Sciatic nerve (tissue), 2 donors: ENCODE measurements at places on chromosomes 5 and 9. TPM values are rescaled to one million over a fixed set of nuclear protein-coding genes. Genes with fewer than 3 reads are reported as not detected.

The ZNF354C gene
- total RNA-seq, result 13.8 TPM

The TIMD4 gene
- not detected for total RNA-seq

The SEMA5A gene
- 109 TPM for total RNA-seq

The SH3TC2 gene
- 59.1 TPM for total RNA-seq

The PAIP1 gene
- 64.1 TPM for total RNA-seq

The SEMA4D gene
- 35.8 TPM for total RNA-seq

The DMGDH gene
- total RNA-seq, result 8.0 TPM

The DMRT2 gene
- 2.4 TPM for total RNA-seq

GRCh38 chr9:115593587-115594091 is 475.7 kb upstream of the TNC start:
- DNase-seq, result no peak

- DNase-seq, result no peak
Observed at GRCh38 chr9:110996436-110997220, 41.6 kb downstream of the LPAR1 start.

DNA sequence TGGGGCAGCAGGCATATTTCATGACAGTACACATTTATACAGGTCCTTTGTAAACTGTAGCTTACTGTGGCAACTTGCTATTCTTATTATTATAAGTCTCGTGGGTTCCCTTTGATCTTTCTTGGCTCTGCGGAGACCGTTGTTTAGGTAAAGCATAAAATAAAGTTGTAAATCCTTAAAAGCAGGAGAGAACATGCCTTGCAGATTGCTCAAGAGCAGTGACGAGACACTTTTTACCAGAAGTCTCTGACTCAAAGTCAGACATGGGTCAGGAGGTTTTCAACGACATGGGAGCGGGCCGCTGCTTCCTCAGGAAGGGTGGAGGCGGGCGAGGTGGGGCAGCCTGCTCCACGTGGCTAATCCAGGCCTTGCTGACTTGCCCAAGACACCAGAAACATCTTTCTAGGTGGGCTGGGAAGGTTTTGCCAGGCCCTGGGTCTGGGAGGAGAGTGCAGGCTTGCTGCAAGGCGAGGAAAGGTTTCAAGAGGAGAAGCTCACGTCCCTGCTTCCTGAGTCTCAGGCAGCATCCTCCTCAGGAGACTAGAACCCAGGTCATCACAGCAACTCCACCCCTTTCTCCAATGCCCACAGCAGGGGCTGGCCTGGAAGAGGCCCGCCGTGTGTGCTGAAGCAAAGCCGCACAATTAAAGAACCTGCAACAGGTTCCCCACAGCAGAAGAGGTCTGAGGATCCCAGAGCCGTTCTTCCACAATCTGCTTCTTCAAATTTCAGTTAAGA is 6.5 kb downstream of the TBC1D2 start:
- DNase-seq, result peak; percentile 74

- no peak for DNase-seq
Observed at GRCh38 chr9:21672140-21672539, 130.3 kb upstream of the MTAP start.

GRCh38 chr5:61333321-61333953 is 1.4 kb downstream of the ZSWIM6 start:
- DNase-seq, result peak; percentile 69

DNA sequence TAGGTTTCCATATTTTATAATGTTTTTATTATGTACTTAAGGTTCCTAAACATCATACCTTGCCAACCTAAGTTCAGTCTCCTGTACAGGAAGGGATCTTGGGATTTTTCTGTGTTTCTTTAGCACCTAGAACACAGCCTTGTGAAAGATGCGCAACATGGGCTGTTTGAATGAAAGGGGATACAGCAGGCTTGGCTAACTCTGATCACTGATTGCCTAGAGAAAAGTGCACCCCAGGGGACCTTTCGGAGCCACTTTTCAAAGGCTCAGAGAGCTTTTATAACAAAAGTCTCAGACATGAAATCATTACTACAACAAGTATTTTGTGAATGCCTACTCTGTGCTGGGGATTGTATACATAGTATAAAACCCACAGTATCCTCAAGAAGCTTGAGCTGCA is 261.6 kb downstream of the BNC2 start:
- DNase-seq, result no peak

- DNase-seq, result no peak
Observed at GRCh38 chr5:170809551-170809950, 26.0 kb downstream of the GABRP start.

DNA sequence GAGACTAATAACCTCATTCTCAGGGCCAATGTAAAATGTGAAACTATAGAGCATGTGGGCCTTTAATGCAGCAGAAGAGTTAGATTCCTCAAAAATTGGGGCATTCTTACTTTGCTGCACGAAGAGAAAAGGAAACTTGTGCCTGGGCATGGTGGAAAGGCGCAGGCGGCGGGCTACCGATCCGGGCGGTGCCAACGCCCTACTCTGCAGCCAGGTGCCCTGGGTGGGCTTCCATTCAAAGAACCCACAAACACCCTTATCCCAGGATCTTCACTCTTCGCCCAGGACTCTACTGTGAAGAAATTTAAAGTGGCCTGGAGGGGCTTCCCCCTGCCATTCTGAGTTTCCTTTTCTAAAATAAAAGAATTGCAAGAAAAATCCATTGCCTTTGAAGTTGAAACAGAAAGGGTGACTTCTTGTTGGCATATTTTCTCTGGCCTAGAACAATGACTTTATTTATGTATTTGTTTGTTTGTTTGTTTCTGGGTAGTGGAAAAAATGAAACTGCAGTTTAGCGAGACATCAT is 124.9 kb downstream of the TMEM161B start:
- DNase-seq, result no peak

DNA sequence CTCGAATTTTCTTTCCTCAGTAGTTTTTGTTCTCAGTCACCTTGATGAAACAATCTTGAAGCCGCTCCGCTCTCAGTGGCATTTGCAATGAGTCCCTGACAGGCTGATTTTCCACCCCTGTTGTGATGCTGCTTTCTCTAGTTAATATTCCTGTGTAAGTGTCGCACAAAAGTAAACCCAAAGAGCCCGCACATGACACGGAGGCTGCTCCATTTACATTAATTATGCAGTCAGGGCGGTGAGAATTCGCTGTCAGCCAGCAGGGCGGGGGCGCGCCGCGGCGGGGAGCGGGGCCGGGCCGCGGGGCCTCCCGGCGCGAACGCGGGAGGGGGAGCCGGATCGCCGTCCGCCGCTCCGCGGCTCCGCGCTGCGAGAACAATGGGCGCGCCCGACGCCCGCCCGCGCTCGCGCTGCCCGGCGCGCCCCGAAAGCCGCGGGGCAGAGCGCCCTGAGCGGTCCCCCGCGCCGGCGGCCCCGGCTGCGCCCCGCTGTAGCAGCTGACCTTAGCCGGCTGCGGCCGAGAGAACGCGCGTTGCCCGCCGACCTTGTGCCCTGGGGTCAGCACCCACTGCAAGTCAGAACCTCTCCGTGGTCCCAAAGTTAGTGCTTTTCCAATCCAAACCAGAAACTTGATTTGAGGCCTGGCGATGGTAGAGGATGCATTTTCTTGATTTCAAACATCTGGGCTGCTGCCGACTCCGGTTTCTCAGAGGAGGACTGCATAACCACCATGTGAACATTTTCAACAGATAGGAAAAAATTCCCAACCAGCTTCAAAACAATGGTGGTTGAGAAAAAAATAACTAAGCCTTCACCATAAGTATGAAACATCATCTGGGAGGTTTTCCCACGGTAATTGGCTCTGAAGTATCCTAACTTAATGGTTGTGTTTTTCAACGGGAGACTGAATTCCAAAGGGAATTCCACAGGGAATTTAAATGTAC is 142.6 kb downstream of the PBX3 start:
- peak; percentile 60 for DNase-seq

DNA sequence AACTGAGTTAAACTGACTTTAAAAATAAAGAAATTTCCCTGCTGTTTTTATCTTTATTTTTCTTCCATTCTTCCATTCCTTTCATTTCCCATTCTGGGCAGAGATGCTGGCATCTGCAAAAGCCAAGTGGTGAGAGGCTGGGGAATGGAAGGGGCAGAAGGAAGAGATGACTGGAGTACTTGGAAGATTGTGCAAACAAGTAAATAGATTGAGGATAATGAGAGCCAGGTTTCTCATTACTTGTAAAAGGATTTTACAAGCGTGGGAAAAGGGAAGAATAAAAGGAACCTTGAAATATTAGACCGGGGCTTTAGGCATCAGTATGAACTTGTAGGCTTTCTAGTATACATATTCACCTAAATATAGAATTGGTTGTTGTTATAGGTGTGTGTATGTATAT is 341.2 kb downstream of the CAAP1 start:
- DNase-seq, result no peak

DNA sequence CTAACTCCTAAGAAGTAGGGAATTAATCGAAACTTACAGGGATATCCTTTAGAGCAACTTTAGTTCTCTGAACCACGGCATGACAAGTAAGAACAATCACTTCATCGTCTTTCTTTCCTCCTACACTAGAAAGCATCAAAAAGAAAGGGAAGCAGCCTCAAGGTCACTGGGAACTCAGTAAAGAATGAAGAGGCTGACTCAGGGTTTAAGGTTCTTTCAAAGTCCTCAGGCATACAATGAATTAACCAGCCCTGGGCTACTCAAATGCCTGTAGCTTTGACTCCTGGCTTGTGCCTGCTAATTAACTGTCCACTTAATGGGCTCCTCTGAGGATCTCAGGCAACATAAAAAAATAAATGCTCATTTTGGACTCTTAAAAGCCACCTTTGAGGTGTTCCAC is 102.0 kb downstream of the TRIM32 start:
- DNase-seq, result no peak

GRCh38 chr5:65832603-65833228 is 93.7 kb upstream of the ERBIN start:
- DNase-seq, result no peak

GRCh38 chr5:169811680-169812079 is 168.6 kb downstream of the INSYN2B start:
- no peak for DNase-seq

- DNase-seq, result no peak
Observed at GRCh38 chr5:9924614-9925013, 294.5 kb upstream of the TAS2R1 start.

DNA sequence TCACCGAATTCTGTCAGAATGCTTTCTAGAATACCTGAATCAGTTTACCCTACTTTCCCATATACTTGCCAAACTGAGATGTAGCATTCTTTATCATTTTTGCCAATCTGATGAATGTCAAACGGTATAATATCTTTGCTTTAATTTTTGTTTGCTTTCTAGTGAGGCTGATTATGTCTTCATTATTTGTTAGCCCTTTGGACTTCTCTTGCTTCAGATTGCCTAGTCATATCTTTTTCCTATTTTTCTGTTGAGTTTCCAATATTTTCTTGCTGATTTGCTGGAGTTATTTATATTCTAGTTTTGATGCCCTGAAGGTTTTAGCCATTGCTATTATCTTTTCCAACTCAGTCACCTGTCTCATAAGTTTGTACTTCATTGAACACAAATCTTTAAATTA is 40.3 kb upstream of the GPBP1 start:
- DNase-seq, result no peak

DNA sequence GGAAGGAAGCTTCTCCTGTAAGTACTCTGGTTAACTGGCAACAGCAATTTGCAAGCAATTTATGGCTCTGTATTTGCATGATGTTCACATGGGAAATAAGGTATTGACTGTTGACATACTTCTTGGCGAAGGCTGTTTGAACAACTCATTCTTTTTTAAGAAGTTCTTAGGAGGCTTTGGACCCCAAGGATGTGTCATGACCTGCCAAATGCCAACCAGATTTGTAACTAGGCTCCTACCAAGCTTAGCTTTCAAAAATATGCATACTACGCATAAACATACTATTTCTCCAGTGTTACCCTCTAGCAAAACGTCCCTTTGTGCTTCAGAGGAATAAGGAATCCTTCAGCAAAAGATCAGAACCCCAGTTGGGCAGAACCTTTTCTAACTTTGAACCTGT is 165.2 kb upstream of the MSX2 start:
- no peak for DNase-seq

DNA sequence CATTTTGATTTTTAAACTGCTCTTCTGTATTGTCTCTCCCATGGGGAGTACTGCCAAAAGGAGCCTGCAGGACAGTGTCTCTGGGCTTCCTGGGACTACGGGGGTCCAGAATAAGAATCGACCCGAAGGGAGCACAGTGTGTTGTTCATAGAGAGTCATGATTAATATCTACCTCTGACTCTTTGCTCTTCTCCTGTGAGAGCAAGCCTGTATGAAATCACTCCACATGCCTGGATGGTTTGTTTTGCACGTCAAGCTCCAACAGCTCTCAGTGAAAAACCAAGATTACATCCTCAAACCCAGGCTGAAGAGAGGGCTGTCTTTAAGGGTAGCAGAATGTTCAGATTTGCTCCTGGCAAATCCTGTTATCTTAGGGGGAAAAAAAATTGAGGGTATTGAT is 1860.0 kb upstream of the WWC1 start:
- no peak for DNase-seq

GRCh38 chr9:128688501-128689292 is at the start of gene SET:
Gene SET, plus strand, starts transcription at chr9:128689222. Its CDS starts 361 bp downstream, at chr9:128689583.
- peak; percentile 96 for DNase-seq

DNA sequence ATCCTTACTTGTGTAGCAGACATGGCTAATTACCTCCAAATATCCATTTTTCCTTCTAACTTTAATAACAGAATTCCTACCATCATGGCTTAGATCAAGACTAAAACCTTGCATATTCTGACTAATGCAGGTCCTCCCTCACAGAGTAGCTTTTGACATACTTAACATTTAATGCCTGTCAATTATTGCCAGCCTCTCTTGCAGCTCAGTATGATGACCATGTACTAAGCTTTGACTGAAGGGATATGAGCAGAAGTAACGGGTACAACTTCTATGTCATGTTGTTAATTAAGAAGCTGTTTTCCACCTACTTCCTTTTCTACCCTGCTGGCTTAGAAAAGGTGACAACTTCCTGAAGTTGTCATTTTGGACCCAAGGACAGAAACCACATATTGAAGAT is 533.4 kb downstream of the PSAT1 start:
- no peak for DNase-seq

GRCh38 chr5:134932508-134932907 is 27.6 kb downstream of the PCBD2 start:
- DNase-seq, result no peak

DNA sequence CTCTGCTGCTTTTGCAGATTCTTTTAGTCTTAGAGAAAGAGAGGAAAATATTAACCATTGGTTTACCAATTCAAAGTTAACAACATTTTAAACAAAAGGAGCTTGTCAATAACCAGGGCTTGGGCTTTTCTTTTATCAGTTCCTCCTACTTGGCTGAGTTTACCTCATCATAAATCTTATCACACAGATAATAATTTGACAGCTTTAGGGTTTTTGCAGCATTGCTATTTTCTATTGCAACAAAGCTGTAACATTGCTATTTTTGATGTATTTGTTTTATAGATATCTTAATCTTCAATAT is 9.8 kb upstream of the ABL1 start:
- no peak for DNase-seq

GRCh38 chr9:73219985-73220626 is 68.4 kb downstream of the ANXA1 start:
- no peak for DNase-seq

GRCh38 chr5:142826741-142827492 is 56.7 kb downstream of the ARHGAP26 start:
- DNase-seq, result no peak

DNA sequence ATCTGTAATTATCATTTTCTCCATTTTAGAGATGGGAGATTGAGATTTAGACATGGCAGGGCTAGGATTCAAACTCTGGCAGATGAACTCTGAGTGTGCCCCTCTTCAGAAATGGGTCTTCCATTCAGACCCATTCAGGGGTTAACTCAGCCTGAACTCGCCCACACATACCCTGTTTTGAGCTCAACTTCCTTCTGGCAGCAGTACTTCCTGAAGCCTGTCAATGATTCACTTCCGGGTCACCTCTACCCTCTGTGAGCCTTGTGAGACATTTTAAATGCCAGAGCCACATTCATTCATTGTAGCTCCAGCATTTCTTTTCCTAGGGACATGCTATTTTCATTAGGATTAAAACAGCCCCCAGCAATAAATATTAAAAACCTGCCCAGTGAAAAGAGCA is 209.3 kb upstream of the SLC24A2 start:
- no peak for DNase-seq
